ENCODE measurements at places on chromosomes 7 and 10.
A peak's percentile ranks its signal among the peaks of the same experiment; 100 is the strongest.

DNA sequence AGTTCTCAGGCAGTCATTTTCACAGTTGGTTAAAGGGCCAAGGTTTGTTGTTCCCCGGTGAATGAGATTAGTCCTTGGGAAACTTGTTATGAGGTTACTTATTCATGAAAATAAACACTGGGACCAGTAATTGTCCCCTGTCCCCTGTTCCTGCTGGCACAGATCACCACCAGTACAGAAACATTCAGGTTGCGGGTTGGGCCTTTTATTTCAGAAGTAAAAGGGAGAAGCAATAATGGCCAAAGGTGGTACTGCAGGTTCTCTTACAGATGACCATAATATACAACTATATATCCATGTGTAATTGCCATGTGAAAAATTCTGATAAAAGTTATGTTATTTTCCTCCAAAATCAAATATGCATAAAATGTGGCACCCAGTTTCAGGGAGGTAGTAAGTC is 442.0 kb downstream of the SORCS1 start:
- DNase-seq = no peak

GRCh38 chr10:34444223-34445183 is 370.6 kb downstream of the PARD3 start:
- no peak for DNase-seq

- no peak for DNase-seq
These were observed 17.5 kb downstream of the CDK13 start for GRCh38 chr7:39967406-39968161.

DNA sequence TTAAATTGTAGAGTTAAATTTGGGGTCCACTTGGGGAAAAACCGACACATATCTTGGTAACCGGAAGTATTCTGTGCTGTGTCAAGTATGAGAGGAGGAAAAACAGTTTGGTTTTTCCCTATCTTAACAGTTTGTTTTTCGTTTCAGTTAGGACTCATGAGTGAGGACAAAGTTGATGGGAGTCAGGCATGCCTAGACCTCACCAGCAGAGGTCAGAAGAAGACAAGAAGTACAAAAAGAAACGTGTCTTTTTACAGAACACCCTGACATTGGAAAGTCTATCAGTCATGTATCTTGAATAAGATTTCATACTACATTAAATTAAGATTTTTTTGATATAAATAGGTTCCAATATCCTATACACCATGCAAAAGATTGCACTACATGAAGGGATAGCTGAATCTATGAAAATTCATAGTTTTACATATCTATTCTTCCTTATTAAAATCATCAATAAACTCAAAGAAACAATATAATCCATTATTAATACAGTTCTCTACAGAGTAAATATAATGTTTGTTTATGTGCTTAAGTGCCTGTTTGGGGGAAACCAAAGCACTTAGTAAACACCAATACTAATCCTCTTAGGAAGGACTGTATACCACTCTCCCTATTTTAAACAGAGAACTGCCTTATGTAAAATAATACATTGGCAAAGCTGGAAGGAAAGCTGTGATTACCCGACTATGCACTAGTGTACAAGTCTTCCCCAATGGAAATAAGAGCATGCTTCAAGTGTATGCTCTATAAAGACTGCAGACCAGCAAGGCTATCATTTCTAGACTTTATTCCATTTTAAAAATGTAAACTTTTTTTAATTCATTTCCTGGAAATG is 95.6 kb downstream of the USP6NL start:
- peak; percentile 39 for DNase-seq

GRCh38 chr10:109205929-109206585 is 717.3 kb downstream of the XPNPEP1 start:
- no peak for DNase-seq

DNA sequence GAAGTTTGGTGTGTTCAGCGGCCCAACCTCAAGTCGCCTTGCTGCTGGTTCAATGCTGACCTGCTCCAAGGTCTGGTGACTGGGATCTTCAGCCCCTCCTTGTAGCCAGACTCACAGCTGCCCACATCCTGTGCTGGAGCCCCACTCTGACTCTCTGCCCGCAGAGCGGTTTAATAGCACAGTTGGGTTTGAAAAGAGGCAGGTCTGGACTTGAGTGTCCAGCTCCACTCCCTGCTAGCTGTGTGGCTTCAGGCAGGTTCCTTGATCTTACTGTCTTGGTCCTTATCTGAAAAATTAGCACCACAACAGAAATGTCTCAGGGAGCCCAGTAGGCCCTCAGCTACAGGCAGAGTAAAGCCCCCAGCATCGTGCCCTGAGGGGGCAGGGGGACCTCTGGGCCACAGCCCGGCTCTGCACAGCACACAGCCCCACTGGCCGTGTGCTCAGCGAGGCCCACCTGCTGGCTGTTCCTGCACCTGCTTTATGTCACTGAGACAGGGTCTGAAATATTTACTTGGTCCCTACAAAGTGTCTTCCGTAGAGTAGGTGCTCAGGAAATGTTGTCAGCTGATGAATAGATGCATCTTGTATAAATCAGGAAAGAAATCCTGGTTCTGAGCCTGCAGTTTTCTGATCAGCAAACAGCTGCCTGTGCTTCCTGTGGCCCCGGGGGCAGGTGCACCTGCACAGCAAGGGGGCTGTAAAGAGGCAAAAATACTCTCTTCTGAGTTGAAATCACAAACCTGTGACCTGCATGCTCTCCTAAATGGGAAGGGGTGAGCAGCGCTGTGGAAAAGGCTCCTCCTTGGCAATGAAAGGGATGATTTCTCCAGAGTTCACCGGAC is 155.5 kb downstream of the SVIL start:
- peak; percentile 16 for DNase-seq

Measured in SHP77 (cell line).